ENCODE measurements at places on chromosomes 3 and 15.

- DNase-seq: no peak
These were observed 550.5 kb upstream of the AGTR1 start for GRCh38 chr3:148146947-148147826.

- DNase-seq: no peak
These were observed 195.6 kb upstream of the CFAP20DC start for GRCh38 chr3:59245300-59245858.

GRCh38 chr3:79310016-79310415, 457.8 kb downstream of the ROBO1 start:
- no peak for DNase-seq

DNA sequence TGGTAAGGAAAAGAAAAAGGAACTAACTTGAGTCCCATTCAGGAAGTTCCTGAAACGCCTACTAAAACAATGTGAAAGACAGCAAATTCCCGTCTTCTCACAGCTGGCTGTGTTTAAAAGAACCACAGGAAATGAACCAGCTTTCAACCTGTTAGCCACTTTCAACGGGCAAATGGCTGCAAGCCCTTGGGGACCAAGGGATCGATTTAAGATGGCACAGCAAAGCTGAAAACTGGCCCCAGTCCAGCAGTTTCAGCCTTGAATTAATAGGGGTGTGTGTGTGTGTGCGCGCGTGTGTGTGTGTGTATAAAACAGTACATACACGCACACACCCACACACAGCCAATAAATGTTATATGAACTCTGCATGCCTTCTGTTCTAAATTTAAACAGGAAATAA, 168.7 kb upstream of the TMCO5A start:
- DNase-seq: no peak

- no peak for DNase-seq
These were observed 207.4 kb upstream of the IGF1R start for GRCh38 chr15:98440917-98441316.

DNA sequence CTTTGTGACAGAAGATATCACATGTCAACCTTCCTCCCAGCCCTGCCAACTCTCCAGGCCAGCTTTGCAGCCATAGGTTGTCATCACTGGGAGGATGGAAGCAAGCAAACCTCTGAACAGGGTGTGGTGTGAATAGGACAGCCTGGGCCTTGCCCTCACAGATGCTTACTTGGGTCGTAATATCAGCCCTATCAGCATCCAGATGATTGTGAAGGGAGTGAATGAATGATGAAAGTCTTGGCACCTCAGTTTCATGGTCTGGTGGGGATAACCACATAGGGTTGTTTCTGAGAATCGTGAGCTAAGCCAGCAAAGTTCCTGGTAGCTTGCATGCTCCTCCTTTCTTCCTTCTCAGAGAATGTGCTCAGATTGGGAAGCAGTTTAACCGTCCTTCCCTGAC, 55.1 kb upstream of the POLR2M start:
- DNase-seq: no peak

- no peak for DNase-seq
These were observed 25.7 kb upstream of the GALNT15 start for GRCh38 chr3:16148783-16149182.

- peak; percentile 77 for DNase-seq
These were observed 725 bp downstream of the FEM1B start for GRCh38 chr15:68278345-68278594.

DNA sequence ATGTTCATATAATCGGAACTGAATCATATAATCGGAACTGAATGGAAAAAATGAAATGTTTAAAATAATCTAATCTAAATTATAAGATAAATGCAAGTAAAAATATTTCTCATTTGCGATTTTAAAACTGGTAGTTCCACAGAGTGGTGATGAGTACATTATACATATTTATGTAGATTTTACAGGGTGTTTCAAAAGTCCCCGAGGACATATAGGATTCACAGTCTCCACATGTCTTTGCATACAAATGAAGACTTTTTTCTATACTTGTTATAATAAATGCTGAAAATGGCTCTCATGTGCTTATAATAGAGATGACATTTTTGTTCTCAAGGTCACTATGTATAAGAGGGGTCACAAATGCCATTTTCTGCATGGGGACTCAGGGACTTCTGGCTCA, 139.5 kb downstream of the PEX5L start:
- DNase-seq: no peak
